ENCODE measurements at places on chromosomes 7 and 10.

- no peak for DNase-seq
Measured at GRCh38 chr7:138584696-138585095, 116.5 kb downstream of the SVOPL start.

- DNase-seq = no peak
Measured at GRCh38 chr10:112607506-112607905, 160.5 kb downstream of the VTI1A start.

- DNase-seq = no peak
Measured at GRCh38 chr7:9242636-9243035, 809.2 kb downstream of the NXPH1 start.

- no peak for DNase-seq
Measured at GRCh38 chr7:5426226-5426475, 2.5 kb upstream of the TNRC18 start.

DNA sequence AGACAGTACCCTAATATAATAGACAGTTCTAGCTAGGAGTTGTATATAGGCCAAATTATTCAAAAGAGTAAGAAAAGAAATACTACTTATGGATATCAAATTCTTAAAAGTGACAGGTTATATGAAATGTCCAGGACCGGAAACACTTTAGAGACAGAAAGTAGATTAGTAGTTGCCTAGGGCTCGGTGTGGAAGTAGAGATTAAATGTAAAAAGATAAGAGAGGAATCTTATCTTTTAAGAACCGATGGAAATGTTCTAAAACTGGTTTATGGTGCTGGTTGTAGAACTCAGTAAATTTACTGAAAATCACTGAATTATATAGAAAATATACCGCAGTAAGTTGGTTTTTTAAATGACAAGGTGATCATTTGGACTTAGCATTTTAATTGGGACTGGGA lies 147.5 kb upstream of the ASAH2 start:
- DNase-seq = no peak

DNA sequence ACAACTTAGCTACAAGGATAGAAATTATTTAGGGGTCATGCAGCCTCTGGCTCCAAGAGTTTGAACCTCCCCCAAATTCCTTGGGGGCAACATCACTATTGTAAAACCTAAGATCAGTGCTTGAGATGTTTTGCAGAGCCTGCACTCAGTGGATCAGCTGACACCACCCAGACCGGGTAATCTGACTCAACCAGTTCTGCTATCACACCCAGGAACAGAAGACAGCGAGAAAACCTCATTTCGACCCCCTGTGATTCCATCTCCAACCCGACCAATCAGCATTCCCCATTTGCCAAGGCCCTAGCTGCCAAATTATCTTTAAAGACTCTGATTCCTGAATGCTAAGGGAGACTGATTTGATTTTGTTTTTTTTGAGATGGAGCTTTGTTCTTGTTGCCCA lies 5.2 kb downstream of the TACR2 start:
- no peak for DNase-seq

- DNase-seq = no peak
Measured at GRCh38 chr10:14507176-14507575, 176.5 kb upstream of the FRMD4A start.

DNA sequence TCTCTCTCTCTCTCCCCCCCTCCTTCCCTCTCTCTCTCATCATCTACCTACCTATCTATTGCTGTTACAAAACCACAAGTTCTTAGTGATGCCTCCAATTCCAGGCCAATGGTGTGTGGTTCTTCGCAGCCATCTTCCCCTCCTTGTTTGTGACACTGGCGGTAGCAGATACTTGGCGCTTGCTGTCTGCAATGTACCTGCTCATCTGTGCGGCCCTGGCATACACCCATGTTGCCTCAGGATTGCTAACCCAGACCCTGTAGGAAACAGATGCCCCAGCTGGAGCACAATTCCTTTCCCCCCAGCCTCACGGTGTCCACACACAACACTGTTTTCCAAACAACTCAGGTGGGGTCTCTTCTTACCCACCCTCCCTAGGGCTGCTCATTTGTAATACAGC lies 13.6 kb upstream of the DPYSL4 start:
- no peak for DNase-seq

DNA sequence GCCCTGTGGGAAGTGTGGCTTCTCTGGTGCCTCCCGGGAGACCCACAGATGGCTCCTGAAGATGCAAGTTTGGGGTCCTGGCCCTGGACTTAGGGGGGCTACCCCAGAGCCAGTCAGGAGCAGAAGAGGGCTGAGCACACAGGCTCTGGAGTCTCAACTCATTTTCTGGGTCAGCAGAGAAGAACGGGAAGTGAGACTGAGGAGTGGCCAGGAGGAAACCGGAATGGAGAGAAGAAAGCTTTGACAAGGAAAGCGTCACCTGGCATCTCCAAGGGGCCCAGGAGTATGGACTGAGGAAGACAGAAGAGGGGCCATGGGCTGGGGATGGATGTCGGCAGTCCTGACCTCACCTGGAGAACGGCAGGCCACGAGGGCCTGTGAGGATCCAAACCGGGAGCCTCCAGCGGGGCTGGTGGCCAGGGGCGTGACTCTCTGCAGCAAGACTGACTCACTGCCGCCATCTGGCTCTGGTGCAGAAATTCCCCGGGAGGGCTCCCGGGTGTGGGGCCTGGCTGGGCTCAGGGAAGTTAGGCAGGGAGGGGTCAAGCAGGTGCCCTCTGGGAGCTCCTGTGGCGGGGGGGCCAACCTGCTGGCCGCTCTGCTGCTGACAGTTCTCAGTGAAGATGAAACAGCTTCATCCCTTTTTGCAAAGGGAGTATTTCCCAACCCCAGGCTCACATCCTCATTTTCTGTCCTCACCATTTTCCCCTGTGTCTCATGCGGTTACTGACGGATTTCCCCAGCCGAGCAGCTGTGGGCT lies 23.6 kb downstream of the DAGLB start:
- no peak for DNase-seq

DNA sequence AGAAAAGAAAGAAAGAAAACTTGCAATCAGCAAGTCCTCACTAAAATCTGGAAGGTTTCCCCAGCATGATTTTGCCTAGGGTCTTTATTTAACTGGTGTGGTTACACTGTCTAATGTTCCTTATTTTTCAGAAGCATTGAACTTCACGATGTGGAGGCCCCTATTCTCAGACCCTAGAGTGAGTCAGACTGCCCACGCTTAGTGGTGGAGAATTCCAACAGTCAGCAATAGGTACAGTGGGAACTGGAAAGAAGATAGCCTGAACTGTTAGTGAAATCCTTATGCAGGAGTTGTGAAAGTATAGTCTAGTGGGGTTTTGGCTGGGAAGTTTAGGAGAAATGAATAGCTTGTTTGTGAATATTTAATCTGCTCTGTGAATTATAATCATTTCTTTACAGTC lies 115.0 kb downstream of the FZD1 start:
- no peak for DNase-seq

- DNase-seq = no peak
Measured at GRCh38 chr10:49419005-49419404, 23.1 kb upstream of the DRGX start.

GRCh38 chr7:106201164-106201563 lies 83.6 kb downstream of the NAMPT start:
- no peak for DNase-seq

DNA sequence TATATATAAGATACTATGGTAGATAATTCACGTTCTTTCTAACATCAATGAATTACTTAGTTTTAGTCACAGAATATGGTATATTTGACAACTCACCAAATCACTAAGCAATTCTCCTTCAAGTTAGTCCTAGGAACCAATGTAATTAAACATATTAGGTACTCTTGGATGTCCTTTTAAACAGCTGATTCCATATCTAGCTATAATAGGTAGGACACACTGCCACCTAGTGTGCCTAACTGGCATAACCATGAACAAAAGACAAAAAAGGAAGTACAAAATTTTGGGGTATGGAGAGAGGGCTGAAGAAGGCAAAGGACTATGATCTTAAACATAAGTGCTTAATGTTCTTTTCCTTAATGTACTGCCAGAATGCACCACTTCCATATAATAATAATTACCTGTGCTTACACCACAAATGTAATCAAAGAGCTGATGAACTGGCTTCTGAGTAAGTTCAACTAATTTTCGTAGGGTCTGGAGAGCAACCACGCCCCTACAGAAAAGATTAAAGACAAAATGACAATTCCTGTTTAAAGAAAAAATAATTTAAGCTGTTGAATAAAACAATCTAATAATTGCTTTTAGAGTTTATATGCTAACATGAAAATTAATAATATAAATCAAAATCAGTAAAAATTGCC lies 28.7 kb downstream of the PNPLA8 start:
- DNase-seq = peak; percentile 39

DNA sequence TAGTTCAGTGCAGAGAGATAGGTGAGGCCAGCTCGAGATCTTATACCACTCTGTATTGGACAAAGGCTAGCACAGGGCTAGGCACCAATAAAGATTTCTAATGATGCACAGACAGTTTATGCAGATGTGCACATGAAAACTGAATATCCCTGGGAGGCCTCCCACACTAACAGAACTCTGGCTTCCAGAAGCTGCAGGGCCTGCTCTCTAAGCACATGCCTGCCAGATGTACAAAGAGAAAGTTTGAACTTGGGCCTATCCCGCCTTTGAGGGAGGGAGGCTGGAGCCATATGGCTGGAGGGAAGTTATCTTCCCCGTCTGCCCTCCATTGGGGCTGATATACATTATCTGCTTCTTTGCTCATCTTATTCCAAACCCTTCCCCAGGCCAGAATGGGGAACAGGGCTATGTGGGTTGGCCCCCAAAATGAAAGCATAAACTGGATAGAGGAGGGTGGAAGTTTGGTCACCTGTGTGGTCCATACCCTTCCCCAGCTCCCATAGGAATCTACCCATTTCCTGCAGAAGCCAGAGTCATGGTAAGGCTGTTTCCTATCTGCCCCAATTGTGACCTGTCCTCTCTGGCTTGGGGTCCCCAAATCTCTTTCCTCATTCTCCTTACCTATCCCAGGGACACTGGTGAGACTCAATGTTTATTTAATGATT lies 3.8 kb downstream of the KAZALD1 start:
- DNase-seq = no peak

DNA sequence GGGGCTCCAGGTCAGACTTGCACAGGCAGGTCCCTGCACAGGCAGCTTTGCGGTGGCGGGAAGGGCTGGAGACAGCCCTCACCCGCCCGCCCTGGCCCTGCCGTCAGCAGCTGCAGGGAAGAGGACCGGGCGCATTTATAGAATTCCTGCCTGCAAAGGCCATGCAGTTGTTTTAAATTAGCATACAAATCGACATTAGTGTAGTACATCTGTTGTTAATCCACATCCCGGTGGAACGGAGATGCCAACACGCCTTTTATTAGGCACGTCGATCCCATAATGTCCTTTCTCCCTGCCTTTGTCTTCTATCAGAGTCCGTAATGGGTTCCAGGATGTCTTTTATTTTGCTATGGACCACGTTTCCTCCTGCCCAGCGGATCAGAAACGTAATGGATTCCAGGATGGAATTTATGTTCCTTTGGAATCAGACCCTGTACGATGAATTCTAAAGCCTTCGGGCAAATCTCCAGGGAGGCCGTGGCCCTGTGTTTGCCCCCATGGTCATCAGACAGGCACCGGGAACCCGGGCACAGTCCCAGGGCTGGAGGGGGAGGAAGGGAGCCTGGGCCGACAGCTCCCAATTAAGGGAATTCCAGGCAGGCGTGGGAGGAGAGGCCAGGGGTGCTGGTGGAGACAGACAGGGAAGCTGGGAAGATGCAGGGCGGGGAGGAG lies 123.9 kb downstream of the COL26A1 start:
- peak; percentile 84 for DNase-seq

DNA sequence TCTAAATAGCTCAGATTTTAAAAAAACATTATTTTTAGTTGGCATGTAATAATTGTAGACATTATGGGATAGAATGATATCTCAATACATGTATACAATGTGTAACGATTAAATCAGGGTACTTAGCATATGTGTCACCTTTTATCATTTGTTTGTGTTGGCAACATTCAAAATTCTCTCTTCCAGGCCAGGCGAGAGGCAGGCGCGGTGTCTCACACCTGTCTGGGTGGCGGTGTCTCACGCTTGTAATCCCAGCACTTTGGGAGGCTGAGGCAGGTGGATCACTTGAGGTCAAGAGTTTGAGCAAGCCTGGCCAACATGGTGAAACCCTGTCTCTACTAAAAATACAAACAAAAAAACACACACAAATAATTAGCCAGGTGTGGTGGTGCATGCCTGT lies 151.7 kb downstream of the RTKN2 start:
- DNase-seq = no peak

DNA sequence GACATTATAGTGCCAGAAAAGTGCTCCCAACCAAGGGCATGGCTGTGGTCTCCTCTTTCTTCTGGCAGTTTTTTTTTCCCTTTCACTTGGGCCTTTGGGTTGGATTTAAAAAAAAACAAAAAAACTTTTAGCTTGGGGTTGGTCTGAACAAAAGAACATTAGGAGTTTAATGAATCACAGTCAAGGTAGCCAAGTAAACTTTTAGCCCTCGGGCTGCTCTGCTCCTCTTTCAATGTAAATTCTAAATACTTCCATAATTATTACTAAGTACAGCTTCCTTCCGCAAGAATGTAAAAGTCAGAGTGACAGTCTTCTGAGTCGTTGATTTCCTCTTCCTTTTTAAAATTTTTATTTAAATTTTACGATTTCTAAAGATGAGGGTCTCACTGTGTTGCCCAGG lies 79.2 kb downstream of the NRF1 start:
- no peak for DNase-seq
